BJ (cell line): ENCODE measurements at places on chromosomes 3 and 15. TPM values are rescaled to one million over a fixed set of nuclear protein-coding genes. Genes with fewer than 3 reads are reported as not detected.

The CP gene
- 0.07 TPM in 1 of 2 replicates, not detected in the other for polyA plus RNA-seq

DNA sequence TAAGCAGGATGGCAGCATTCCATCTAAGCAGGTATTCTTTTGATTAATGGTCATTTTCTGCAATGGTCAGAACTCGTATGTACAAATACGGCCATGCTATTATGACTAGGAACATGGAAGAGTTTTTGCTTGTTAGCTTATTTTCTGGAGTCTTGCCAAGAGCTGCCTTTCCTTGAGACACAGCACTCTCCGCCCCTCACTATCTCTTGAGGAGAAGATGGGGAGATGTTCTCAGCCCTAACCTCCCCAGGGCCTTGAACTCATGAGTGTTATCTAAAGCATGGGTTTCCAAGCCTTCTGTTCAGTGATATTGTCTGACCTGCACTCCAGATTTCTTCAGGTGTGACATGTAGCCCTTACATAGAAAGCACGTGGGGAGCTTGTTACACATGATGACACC, 65.9 kb upstream of the ACTC1 start:
- DNase-seq: no peak

- no peak for DNase-seq
These were observed 47.0 kb downstream of the OSBPL10 start for GRCh38 chr3:31934018-31934417.

The FRMD4B gene
- polyA plus RNA-seq: 0.09 and 0.18 TPM in 2 replicates

The SUCNR1 gene
- polyA plus RNA-seq: not detected in 2 replicates
